Hematopoietic multipotent progenitor cell treated with erythropoietin and hydrocortisone succinate and interleukin-3 and kit ligand, for 15 days (in vitro differentiated cells): ENCODE measurements at places on chromosomes 5 and 9.

DNA sequence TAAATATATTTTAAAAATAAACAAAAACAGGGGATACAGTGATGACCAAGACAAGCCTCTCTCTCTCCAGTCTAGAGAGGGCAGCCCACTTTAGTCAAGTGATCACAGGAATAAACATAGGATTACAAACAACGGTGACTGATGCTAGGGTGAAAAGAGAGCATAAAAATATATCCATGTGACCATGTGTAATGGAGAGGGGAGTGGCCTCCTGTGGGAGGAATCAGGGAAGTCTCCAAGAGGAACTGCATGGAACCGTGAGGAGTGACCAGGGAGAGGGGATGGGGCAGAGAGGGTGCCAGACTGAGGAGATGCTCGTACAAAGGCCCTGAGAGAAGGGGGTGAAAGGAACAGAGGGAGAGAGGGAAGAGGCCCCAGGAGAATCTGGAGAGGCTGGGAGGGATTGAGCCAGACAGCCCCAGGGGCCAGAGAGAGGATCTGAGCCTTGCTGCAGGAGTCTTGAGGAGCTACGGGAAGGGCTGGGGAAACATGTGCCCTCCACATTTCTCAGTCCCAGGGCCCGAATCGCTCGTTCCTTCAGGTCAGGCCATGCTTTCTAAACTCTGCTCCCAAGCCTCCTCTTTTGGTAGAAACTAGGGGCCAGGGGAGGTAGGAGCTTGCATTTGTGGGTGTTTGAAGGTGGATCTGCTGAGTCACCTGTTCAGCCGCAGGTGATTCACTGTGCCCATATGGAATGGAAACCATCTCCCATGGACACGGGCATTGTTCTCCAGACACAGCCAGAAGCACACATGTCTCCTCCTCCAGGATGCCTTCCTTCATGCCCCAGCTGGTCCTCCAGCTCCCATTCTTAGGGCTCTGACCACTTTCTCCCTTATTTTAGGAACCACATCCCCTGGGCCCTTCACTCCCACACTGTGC is 63.8 kb downstream of the PAX5 start:
- no peak for DNase-seq

DNA sequence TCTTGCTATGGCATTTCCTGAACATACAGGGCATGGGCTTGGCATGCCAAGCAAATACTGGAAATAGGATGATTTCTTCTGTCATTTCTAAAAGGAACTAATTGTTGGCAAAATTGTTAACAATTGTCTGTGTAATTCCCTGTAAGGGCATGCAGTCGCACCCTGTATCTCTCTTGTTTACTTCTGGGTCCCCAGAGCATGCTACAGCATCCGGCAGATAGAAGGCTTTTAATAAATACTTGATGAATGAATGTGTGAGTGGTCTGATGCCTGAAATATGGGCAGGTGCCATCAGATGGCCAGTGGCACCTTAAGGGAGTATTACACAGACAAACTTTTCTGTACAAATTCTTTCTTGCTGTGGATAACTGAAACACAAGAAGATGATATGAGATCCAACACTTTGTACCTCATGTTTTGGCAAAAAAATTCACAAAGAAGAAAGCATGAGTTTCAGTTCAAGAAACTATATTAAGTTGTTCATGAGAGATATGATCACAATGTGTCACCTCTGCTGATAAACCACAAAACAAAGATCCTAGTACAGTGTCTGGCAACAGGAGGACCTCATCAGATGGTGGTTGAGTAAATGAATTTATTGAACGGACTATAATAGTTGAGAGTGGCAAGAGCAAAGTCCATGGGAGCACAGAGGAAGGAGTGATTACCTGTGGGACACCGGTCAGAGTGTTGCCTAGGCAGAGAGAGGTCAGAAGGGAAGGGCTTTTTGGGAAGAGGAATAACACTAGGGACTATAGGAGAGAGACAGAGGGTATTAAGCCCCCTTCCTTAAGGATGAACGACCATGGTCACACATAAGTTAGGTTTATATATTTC is 194.2 kb downstream of the ATP10B start:
- DNase-seq: no peak

DNA sequence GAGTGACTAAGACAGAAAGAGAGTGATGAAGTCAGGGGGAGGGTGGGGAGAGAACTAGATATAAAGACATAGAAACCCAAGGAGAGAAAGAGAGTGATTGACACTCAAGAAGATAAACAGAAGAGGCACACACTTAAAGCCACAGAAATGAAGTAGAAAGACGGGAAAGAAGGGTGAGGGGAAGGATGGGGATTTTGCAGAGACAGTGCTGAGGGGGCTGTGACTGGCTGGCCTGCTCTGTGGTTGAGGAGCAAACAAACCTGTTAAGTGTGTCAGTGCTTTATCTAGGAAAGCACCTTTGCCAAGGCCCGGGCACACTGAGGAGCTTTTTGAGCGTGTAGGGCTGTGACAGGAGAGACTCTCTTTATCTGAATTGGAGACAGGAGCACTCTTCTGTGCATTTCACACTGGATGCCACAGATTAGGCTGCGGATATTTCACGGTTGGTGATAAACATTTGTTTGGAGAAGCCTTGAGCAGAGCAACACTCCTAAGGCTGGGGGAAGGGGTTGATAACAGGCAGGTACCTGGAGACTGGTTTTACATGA is 109.1 kb downstream of the DOCK2 start:
- no peak for DNase-seq

DNA sequence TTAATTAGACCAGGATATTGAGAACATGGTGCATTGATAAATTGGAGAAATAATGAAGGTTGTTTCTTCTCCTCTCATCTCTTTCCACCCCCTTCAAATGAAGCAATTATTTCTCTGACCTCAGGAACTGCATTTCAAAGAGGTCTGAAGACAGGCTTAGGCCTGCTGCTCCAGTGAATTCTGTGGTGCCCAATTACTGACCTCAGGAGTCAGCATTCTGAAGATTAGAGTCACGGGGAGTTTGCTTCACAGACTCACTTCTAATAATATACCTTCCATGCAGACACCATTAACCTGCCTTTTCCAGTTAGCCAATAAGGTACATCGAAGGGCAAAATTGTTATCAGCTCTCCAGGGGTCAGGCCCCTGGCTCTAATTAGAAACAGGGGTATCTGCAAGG is 270.9 kb downstream of the GAS1 start:
- no peak for DNase-seq

DNA sequence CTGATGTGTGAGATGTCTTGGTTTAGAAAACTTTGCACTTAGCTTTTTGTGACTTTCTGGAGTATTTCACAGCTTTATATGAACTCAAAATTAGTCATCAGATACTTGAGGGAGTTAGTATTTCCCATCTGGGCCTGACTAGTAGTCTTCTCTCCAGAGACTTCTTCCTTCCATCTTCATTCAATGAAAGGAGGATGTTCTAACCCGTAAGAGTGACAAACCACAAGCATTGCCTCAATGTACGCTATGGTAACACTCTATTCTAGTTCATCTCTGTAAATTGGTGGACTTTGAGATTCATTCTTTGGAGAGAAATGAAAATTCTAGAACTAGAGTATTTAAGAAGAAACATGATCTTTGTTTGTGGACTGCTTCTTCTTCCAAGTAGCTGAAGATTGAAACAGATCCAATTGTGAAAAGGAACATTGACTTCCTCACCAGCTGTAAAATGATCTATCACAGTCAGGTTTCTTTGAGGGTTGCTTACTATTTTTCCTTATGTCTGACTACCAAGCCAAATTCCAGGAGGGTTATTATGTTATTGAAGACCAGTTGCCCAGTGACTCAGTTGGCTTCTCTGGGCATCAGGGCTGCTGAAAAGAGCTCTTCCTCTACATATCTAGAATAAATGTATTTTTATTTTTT is 157.6 kb downstream of the SLC12A2 start:
- DNase-seq: no peak

DNA sequence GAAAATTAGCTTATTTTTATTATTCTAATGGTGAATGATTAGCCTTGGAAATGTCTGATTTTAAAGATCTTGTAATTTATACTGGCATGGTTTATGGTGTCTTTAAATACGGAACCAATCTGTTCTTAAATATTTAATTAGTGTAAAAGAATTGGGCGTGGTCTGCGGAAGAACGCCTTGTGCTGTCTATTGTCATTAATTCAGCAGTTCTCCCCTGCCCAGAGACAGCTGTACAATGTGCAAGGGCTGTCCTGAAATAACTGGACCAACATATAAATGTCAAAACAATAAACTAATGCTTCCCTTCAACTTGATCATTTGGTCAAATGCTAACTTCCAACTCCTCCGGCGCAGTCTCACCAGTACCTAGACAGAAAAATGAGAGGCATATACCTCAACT is 124.3 kb downstream of the CCDC192 start:
- DNase-seq: no peak

- DNase-seq: no peak
Measured at GRCh38 chr9:38253200-38253599, 139.3 kb upstream of the ALDH1B1 start.

DNA sequence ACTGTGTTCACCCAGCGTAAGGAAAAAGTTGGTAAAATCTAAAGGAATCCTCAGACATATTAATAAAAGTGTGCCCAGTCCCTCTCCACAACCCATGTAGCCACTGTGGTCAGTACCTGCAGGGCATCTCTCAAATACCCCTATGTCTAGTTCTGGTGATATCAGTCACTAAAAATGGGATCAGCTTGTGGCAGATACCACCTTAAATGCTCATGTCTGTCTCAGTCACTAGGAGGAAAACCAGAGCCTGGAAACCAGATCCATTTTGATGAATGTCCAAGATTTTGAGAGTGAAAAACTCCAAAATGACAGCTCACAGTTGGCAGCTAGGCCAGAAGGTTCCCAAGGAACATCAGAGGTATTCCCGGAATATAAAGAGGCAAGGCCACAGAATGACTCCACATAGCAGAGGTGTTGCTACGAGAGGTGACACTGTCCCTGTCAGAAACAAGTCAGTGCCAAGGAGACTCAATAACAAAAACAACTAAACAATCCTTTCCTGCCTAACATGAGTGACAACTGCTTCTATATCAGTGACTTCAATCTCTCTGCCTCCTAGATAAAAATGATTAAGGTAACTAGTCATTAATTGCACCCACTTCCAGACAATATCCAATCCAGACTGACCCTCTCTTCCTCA is 13.5 kb downstream of the PCAT7 start:
- no peak for DNase-seq

GRCh38 chr5:175517824-175518450 is 39.6 kb downstream of the SFXN1 start:
- peak; percentile 23 for DNase-seq

GRCh38 chr9:89600831-89601230 is 4.0 kb upstream of the GADD45G start:
- no peak for DNase-seq

DNA sequence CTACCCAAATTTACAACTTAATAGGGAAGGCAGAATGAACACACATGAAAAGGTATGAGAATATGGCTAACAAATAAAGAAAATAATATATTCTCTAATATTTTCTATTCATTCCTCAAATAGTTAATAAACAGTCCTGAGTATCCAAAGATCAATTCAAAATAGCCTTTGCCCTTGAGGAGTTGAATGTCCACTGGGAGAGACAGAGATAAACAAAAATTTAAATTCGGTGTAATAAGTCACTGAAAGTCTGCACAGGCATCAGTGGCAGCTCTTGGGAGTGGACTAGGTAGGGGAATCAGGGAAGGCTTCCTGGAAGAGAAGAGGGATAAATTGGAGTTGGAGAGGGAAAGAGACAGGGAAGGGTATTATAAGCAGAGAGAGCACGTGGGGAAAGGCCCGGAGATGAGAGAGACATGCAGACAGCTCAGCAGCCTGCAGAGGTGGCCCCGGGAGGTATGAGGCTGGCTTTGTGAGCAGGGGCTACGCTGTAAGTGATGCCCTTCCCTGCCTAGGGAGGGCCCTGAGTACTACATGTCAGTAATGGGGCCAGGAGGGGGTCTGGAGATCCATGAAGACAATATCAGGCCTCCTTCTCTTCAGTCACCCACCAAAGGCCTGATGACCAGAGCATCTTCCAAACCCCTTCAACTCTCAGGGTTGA is 137.1 kb downstream of the PDE8B start:
- no peak for DNase-seq

DNA sequence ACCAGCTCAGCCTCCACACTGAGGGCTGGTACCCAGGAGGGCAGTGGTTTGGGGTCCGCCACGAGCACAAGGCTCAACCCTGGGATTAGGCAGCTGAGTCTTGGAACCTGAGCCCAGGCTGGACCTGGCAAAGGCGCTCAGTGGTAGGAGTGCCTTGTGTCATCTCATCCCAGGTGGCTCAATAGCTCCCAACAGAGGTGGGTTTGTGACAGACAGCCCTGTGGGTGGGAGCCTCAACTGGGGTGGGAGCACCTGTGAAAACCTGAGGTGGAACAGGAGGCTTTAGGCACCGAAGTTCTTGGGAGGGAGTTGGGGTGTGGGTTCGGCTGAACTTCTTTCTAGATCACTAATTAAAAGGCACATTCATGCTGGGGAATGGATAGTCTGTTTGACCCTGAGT is 35.2 kb upstream of the SMU1 start:
- DNase-seq: no peak

DNA sequence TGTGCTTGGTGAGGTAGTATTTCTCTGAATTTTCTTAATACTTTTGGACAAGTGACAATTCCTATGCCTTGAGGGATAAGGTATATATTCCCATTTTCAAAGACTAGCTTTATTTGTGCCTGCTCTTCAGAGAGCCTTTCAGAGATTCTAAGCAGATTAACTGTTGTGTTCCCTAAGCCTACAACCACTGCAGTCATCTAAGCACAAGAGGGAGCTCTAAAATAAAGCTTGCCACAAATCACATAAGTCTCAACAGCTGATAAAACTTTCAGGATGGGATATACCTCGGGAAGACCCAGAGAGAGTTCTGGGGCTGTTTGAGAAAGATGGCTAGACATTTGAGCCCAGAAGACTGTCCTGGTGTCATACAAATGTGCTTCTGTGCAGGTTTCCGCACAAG is 157.3 kb downstream of the CYLC2 start:
- no peak for DNase-seq

DNA sequence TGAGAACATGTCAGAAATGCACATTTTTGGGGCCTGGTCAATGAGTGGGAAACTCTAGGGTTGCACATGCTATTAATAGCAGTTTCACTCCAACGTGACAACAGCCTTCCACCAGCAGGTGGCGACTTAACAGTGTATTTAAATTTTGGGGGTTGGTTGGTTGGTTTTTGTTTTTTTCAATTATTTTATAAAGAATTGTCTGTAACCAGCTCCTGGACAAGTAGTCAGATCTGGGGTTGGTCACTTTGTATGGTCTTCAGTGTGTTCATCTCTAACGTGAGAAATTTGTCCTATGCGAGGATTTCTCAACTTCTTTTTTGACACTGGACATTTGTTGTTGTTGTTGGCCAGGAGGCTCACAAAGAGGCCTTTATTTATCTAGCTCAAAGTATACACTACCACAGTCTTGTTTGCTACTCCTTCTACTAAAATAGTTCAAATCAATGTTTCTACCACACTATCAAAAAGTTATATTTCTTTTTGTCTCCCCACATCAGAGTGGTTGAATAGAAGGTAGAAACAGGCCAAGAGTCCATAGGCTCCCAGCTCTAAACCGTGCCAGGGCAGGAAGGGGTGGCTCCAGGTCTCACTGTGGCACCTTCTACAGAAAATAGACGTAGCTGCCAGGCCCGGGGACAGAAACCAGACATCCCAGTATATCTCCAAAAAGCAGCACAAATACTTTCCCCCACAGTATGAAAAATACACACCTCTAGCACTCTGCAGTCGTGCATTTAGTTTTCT is 110.4 kb downstream of the TRPM6 start:
- peak; percentile 74 for DNase-seq
